ENCODE measurements at places on chromosomes 7 and 10.

- no peak for DNase-seq
Measured at GRCh38 chr7:50824882-50825281, 42.2 kb upstream of the GRB10 start.

- no peak for DNase-seq
Measured at GRCh38 chr10:44922796-44923545, 11.8 kb downstream of the TMEM72 start.

GRCh38 chr10:70418229-70418628, 14.3 kb downstream of the EIF4EBP2 start:
- DNase-seq: no peak

GRCh38 chr10:69665474-69666320, 35.6 kb downstream of the FAM241B start:
- no peak for DNase-seq

GRCh38 chr10:113369365-113369694, 183.5 kb upstream of the HABP2 start:
- DNase-seq: no peak

GRCh38 chr10:119327096-119327745, 119.8 kb downstream of the GRK5 start:
- DNase-seq: no peak

- no peak for DNase-seq
Measured at GRCh38 chr7:141355032-141355431, 196.2 kb upstream of the AGK start.

All from hypothalamus (tissue), 51 donors.